ENCODE measurements at places on chromosomes 4 and X.

DNA sequence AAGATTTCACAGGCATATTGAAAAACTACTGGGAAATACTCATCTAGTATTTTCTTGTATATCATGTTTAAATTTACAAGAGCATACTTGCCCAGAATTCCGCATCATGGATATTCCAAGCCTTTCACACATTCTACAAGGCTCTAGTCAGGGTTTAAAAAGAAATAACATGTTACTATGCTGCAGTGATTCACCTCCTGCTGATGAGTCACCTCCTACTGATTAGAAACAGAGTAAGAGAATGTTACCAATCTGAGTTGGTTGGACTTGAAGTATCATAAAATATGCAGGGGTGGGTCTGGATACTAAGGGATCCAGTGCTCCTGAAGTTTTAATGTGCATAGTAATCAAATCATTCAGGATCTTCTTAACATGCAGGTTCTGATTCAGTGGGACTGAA, 192.0 kb upstream of the ANK2 start:
- peak; percentile 11 for DNase-seq

DNA sequence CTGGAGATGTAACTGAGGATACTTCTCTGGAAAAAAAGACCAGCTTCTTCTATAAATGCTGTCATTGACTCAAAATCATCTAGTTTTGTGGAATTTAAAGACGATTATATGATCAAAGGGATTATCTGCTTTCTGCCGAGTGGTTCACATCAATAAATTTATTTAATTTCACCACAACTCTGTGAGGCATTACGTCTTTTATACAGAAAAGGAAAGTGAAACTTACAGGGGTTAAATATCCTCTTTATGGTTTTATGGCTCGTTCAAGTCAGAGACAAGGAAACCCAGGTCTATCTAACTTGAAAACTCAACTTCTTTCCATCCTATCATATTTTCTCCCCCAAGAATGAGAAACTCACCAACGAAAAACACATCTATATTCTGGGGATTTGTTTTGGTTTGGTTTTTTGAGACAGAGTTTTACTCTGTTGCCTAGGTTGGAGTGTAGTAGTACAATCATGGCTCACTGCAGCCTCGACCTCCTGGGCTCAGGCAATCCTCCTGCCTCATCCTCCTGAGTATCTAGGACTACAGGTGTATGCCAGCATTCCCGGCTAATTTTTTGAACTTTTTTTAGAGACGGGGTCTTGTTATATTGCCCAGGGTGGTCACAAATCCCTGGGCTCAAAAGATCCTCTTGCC, 377.9 kb upstream of the EMCN start:
- peak; percentile 9 for DNase-seq

DNA sequence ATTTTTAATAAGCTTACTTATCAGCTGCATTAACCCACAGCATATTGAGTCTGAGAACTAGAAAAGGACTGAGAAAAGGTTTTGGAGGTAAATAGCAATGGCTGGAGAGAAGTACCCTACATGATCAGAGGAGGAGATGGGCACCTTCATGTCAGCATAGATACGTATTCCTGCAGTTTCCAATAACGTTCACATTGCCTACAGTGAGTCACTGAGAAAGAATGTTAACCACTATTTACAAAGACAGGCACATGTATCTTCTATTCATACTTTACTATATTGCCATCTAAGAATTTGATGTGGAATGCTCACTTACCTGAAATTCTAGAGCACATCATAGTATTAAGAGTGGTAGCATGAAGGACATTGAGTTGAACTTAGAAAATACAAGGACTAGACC, 92.5 kb downstream of the TLL1 start:
- DNase-seq, result peak; percentile 3

GRCh38 chr4:20044966-20045365, 206.7 kb upstream of the SLIT2 start:
- DNase-seq, result no peak

DNA sequence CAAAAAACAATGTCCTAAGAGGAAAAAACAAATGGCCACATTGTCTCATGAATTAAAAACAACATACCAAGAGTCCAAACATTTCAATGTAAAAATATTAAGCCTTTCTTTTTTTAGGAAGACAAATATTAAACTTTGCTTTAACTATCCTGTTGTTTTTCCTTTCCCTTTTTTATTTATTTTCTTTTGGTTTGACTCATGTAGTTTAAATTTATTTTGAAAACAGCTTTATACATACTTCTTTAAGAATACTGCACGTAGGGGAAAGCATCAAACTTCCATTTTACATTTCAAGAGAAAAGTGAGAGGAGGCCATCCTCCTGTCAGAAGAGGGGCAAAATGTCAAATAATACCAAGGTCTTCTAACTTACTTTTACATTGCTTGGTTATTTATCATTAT, 8.7 kb downstream of the GAB1 start:
- no peak for DNase-seq

DNA sequence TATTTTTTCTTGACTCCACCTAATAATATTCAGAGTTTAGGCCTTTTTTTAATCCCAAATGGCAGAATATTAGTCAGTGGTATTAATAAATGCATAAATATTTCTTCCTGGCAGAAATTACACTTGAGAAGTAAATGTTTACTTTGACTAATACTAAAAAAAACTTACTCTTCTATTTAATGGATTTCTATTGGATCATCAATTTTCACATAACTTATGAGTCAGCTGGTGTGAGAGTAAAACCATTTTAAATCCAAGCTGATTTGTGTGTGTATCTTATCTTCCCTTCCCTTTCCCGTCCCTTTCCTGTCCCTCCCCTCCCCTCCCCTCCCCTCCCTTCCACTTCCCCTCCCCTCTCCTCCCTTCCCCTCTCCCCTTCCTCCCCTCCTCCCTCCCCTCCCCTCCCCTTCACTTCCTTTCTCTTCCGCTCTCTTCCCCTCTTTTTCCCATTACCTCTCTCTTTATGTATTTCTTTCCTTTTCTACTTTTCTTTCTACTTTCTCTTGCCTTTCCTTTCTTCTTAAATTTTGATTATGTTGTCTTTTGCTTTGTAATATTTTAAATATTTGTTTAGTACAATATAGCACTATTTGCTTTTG, 630.1 kb upstream of the EPHA5 start:
- no peak for DNase-seq

- peak; percentile 55 for DNase-seq
Measured at GRCh38 chr4:151276787-151277562, at the start of gene PRSS48. Gene PRSS48 (plus strand): TSS chr4:151277161. CDS start chr4:151277173, 12 bp downstream.

Data from DMS53 (cell line).